ENCODE measurements at places on chromosomes 1 and 21.

DNA sequence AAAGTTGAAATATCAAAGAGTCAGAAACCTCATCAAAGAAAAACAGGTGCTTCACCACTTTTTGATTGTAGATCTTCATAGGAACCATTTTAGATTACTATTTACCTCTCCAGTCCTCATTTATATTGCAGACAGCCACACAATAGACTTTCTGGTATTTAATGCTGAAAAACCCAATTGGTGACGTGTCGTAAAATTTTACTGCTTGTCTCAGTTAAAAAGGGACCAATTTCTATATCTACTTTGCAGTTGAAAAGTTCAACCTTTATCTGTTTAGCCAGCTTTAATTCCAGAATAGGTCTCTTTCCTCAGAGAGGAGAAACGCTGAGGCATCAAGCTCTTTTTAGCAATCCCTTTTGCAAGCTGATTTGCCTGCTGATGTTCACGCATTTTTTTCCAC, 1722.4 kb downstream of the PLA2G4A start:
- DNase-seq: no peak

GRCh38 chr1:23149114-23149513, 19.5 kb downstream of the LUZP1 start:
- no peak for DNase-seq

GRCh38 chr1:235972311-235972689, 92.6 kb downstream of the NID1 start:
- DNase-seq: no peak

- no peak for DNase-seq
These were observed 146.8 kb downstream of the ESRRG start for GRCh38 chr1:216576234-216576937.

DNA sequence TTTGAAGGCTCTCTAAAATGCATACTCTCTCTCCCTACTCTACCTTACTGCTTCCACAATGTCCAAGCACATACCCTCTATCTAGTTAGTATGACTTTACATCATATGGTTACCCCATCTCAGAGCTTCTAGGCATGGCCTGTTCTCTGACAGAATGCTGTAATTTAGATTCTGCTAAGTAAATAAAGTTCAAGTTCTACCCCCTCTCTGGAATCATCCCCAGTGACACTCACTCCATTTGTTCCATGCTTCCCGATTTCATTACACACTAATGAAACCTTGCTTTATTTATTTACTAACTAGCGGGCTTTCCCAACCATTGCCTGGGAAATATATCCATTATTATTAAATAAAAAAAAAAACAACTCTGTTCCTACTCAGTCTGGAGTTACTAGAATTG, 7.3 kb downstream of the CRYZL1 start:
- DNase-seq: no peak

DNA sequence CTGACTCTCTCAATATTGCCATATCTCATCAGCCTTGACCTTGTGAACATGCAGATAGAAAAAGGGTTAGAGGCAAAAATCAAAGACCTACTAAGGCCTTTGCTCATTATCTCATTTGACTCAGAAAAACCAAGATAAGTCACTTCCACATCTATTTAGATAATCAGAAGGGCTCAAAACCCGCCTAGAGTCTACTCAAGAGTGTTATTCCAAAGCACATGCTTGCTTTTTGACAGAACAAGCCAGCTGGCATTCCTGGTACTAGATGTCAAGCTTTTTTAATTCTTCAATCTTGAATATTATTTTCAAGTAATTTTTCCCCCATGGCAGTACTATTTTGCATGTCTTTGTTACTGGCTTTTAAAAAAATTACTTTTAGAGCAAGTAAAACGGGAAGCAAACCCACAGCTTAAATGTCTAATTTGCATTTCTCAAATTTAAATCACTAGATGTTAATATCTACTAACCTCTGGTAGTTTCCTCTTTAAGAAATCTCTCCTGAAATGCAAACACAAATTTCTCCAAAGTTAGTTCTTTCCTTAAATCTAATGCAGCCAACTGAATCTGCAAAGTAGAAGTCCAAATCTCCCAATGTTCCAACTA, 51.5 kb downstream of the APP start:
- DNase-seq: no peak

GRCh38 chr21:46040707-46041106, 57.2 kb upstream of the COL6A2 start:
- no peak for DNase-seq

DNA sequence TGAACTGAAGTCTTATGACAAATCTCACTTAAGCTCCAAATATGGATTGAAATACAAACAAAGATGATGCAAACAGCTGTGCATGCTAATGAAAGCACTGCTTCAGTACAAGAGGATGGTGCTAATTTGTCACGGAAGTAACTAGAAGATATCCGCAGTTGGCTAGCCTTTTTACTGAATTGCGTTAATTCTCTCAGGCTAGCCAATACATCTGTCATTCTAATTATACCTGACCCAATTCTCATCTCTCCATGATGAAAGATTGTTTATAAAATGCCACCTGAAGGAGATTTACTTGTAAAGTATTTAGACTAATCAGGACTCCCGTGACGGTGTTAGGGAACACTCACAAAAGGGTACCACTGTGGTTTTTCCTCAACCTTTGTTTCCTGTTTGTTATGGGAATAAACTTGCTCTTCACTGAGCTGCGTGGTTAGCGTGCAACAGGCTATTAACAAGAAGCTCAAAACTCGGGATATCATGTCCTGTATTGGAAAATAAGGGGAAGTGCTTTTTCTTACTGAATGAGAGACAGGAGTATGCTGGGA, 162.5 kb downstream of the APP start:
- no peak for DNase-seq

DNA sequence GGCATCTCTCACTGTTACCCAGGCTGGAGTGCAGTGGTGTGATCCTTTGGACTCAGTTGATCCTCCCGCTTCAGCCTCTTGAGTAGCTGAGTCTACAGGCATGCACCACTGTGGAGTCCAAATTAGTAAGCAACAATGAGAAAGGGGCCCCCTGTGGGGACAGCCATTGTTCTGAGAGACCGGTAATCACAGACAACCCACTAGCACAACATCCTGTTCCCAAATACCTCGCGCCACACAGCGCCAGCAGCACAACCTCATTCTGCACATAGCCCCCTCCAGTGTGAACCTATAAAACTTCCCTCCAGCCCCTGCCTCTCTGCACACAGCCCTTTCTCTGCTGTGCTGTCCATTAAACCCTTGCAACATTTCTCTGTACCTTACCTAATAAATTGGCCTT, 226.4 kb downstream of the DYRK1A start:
- no peak for DNase-seq

DNA sequence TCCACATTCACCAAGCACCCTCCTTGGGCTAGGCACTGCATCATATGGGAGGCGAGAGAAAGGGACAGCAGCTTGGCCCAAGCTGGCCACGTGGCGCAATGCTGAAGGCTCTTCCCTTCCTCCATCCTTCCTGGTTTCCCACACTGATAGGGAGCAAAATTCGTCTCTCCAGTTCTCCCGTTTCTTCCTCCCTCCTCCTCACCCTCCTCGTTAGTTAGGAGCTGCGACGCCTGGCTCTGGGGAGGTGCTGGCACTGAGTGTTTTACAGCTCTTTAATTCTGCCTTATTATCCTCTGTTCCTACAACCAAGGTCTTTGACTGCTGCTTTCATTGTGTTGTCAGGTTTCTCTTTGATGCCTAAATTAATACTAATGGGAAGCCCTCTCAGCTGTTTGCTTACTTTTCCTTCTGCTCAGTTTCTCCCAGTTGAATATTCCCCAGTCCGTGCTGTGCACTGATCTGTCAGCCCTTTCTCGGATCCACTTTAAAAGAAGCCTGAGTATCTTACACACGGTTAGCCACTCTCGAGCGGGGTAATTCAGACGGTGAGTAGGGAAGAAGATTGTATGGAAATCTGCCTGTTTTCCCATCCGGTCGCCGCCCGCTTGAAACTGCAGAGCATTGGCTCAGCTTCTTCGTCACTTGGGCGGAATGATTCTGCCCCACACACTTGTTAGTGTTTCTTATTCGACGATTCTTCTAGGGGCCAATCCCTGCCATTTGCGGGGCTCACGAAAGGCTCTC, 56.2 kb upstream of the SMYD2 start:
- DNase-seq: no peak

- no peak for DNase-seq
These were observed 6.3 kb downstream of the MAST2 start for GRCh38 chr1:45809761-45810160.

DNA sequence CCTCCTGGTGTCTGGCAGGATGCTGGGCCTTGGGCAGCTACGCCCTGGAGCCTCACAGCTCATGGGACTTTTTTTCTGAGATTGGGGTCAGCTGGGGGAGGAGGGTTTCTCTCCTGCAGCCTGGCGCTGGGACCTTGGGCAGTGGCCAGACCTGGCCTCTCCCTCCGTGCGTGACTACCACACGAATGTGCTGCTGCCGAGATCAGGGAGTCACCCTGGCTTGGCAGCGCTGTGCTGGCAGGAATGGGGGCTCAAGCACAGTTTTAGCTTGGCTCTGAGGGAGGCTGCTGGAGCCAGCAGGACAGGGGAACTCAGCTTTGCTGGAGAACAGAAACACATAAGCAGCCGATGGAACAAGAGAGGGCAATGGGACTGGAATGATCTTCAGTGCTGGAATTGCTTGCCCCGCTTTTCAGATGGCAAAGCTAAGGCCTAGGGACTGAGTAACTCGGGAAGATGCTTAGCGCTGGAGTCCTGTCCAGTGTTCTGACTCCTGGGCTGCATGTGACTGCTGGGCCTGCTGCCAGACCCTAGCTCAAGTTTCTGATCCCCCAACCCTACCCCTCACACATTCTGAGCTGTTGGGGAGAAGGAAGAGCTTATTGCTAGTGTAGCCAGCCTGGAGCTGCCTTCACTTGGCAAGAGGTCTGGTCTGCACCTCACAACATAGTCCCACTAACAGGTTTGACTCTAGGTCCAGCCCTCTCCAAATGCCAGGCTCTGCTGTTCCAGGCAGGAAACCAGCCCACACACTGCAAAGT, 69.9 kb downstream of the NAV1 start:
- DNase-seq: no peak

- DNase-seq: no peak
These were observed 49.2 kb upstream of the TACSTD2 start for GRCh38 chr1:58626293-58626692.

Measured in stimulated activated CD8-positive, alpha-beta memory T cell treated with anti-CD3 and anti-CD28 coated beads, Interleukin-2, amount 100 ng/mL, for 1 hour (primary cell).